ENCODE measurements at places on chromosomes 12 and 14. TPM values are rescaled to one million over a fixed set of nuclear protein-coding genes. Genes with fewer than 3 reads are reported as not detected.
A peak's percentile ranks its signal among the peaks of the same experiment; 100 is the strongest.

- no peak for ATAC-seq
Measured at GRCh38 chr14:104111301-104112112, 26.0 kb downstream of the ASPG start.

DNA sequence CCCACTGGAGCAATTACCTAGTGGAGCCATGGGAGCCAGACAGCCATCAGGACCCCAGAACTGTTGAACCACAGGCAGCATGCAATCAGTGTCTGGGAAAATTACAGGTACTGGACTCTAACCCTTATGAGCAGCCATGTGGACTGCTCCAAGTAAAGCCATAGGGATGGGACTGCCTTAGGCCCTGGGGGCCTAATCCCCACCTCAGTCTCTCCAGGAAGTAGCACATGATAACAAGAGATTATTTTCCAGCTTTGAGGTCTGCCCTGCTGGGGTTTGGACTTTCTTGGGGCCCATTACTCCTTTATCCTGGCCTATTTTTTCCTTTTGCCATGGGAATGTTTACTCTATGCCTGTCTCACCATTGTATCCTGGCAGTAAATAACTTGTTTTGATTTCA is 226.8 kb downstream of the AEBP2 start:
- no peak for ATAC-seq

GRCh38 chr14:100362311-100362927 is 39.3 kb downstream of the SLC25A47 start:
- no peak for ATAC-seq

The GLIPR1L1 gene
- total RNA-seq: not detected

The RERGL gene
- total RNA-seq: not detected

DNA sequence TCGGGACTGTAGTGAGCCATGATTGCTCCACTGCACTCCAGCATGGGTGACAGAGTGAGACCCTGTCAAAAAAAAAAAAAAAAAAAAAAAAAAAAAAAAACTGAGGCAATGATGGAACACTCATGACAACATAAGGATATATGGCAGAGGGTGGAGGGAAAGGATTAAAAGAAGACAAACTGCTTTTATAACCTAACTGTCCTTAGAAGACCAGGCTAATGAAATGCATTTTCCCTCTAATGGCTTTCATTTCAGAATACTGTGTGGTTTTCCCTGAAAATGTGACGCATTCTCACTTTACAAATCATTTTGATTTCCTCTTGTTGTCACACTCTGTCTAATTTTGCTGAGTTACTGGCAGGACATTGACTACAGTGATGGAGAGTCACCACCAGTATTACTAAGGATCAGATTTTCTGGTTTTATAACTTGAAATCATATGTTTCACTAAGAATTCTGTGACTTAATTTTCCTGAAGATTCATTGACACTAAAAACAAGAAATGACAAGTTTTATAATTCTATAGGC is 137.6 kb upstream of the SSTR1 start:
- peak; percentile 96 for ATAC-seq

GRCh38 chr12:71558445-71558844 is 105.2 kb downstream of the ZFC3H1 start:
- no peak for ATAC-seq

The PAPLN gene
- 8.1 TPM for total RNA-seq

DNA sequence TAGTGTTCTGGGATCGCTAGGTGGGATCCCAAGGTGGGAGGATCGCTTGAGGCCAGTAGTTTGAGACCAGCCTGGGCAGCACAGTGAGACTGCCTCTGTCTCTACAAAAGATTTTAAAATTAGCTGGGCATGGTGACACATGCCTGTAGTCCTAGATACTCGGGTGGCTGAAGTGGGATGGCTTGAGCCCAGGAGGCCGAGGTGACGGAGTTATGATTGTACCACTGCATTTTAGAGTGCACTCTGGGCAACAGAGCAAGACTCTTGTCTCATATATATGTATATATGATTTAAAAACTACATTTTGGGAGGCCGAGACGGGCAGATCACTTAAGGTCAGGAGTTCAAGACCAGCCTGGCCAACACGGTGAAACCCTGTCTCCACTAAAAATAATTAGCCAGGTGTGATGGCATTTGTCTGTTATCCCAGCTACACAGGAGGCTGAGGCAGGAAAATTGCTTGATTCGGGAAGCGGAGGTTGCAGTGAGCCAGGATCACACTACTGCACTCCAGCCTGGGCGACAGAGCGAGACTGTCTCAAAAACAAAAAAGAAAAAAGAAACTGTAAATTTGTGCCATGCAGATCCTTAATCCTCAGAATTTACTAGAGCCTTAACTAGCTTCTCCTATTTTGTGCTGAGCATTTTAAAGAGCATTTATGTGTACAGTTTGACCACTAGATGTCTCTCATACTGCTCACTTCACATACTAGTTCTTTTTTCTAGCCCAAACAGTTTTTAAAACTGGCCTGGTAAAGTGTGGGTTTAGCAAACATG is 114.8 kb downstream of the MON2 start:
- peak; percentile 70 for ATAC-seq

DNA sequence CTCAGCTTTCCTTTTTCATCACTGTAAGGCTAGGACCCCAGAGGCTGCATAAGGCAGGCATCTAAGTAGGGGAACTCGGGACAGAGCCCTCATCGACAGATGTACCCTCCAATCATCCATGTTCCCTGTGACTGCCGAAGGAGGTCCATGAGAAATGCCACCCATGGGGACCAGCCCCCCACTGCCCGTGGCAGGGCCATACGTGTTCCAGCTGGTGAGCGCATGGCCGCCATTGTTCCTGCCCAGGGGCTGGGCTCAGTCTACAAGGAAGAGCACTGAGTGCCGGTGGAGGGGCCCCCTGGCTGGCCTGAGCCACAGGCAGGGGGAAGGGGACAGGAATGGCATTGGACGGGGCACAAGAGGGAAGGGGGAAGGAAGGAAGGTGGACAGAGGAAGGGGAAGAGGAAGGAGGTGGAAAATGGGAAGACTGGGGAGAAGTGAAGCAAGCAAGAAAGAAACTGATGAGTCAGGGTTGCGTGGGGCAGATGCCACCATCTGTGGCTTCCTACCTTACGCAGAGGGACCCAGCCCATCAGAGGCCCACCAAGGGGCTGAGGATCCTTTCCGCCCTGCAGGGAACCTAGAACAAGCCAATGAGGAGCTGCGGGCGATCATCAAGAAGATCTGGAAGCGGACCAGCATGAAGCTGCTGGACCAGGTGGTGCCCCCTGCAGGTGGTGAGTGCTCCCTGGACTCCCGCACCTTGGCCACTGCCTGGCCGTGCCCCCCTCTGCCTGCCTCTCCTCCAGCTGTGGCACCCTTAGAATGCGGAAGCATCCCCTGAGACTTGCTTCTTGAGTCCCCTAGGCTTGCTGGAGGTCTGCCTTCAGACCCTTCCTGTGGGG is 120.6 kb upstream of the FKBP4 start:
- no peak for ATAC-seq

DNA sequence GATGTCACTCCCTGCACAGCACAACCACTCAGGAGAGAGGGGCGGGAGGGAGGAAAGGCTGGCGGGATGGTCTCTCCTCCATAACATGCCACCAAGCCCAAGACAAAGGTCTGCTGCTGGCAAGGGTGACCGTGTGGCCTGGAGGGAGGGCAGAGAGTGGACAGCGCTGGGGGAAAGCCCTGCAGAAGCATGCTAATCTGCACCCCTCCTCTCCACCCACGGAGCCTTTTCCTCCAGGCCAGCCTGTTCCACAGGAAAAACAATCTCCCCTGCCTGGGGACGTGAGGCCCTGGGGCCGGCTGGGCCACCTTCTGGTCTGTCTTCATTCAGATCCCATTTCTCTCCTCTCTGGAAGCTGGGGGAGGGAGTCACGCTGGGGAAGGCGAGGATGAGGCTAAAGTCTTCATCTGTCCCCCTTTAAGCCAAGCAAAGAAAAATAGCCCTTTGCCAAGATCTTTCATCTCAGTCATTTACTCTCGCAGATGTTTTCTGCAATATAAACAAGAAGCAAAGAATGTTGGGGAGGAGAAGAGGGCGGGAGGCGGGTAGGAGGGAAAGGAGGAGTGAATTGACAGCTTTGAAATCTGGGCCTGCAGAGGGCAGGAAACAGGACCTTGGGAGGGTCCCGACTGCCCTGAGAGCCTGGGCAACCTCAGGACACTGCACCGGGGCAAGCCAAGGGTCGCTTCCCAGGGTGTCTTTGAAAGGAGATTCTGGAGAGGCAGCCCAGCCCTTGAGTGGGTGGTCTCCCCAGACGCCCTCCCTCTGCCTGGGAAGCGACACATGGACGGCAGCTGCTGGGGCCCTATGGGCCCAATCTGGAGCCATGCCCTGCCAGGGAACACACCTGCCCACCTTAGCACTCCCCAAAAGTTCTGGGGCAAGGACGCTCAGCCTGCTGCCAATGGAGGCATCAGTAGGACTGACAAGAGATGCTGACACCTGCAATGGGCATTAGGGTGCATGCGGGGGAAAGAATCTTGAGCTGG is 133.6 kb downstream of the ZFP36L1 start:
- ATAC-seq: peak; percentile 69

DNA sequence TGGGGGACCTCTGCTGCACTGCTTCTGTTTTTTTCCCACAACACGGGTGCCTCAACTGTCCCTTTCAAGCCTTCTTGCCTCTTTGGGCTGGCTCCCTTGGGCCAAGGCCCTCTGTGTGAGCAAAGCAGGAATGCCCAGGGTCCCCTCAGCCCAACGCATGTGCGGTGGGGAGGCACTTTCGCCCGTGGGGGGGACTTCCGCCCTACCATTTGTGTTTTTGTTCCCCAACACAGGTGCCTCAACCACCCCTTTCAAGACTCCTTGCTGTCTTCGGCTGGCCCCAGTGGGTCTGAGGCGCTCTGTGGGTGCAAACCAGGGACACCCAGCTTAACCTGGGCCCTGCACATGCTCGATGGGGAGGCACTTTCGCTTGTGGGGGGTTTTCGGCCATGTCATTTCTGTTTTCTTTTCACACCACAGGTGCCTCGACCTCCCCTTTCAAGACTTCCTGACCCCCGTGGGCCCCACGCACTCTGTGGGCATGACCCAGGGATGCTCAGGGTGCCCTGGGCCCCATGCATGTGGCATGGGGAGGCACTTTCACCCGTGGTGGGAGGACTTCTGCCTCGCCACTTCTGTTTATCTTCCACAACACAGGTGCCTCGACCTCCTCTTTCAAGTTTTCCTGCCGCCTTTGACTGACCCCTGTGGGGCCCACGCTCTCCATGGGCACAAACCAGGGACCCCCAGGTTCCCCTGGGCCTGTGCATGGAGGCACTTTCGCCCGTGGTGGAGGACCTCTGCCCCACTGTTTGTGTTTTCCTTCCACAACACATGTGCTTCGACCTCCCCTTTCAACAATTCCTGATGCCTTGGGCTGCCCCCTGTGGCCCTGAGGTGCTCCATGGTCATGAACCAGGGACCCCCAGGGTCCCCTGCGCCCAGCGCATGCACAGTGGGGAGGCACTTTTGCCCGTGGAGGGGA is 365.7 kb downstream of the ALG10 start:
- no peak for ATAC-seq

The MYH6 gene
- total RNA-seq: 0.14 TPM

DNA sequence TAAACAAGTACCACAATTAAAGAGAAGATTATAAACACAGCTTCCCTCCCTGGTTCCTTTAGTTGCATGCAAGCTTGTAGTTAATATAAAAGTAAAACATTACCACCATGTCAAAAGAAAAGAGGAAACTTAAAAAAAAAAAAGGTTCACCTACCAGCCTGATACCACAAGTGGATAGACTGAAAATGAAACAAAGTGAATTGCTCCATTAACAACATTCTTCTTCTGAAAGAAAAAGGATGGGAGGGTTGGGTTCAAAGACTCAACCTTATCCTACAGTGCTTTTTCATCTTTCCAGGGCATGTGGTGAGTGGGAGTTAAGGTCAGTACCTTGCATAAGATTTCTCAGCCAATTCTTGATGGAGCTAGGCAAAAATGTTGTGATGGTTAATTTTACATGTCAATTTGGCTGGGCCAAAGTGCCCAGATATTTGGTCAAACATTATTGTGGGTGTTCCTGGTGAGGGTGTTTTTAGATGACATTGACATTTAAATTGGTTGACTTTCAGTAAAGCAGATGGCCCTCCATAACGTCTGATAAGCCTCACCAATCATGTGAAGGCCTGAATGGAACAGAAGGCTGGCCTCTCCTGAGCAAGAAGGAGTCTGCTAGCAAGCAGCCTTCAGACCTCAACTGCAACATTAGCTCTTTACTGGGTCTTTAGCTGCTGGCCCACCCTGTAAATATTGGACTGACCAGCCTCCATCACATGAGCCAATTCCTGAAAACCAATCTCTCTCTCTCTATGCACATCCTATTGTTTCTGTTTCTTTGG is 28.8 kb downstream of the VCPKMT start:
- no peak for ATAC-seq

DNA sequence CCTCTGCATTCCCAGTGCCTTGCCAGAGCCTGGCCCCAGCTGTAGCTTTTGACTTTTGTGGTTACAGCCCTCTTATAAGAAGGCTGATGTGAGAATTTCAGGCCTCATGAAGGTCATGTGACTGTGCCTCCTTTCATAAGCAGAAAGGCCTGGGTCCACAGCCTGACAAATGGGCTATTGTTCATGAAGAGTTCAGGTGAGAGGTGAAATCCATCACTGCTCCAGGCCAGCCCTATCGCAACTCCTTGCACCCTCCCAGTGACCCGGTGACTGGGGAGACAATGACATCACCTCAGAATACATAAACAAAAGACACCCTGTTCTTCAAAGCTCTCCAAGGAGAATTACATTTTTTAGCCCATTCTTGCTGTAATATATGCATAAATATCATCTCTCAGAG is 321.5 kb downstream of the PCNX1 start:
- ATAC-seq: no peak

- ATAC-seq: peak; percentile 100
Measured at GRCh38 chr14:58944343-58944967, 244.0 kb upstream of the DAAM1 start.

The MLEC gene
- 63.5 TPM for total RNA-seq

GRCh38 chr12:64782191-64782876 is 23.1 kb upstream of the GNS start:
- peak; percentile 20 for ATAC-seq

GRCh38 chr14:24556756-24557155 is 19.3 kb downstream of the CTSG start:
- ATAC-seq: no peak

The TMEM121 gene
- 5.8 TPM for total RNA-seq

The VWF gene
- total RNA-seq: 0.58 TPM

- ATAC-seq: peak; percentile 22
Measured at GRCh38 chr12:67911275-67911600, 78.0 kb upstream of the IFNG-AS1 start.

DNA sequence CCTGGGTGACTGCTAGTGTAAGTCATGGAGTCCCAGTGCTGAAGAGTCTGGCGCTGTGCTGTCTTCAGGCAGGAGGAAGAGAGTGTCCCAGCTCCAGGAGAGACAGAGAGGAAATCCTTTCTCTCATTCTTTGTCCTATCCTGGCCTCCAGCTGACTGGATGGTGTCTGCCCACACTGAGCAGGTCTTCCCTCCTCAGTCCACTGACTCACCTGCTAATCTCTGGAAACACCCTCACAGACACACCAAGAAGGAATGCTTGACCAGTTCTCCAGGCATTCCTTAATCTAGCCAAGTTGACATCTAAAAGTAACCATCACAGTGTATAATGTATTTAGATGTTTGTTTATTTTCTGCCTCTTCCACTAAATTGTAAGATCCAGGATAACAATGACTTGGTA is 53.9 kb downstream of the EMP1 start:
- ATAC-seq: no peak

Measured in motor neuron (in vitro differentiated cells).